Activated CD4-positive, alpha-beta T cell treated with anti-CD3 and anti-CD28 coated beads, Interleukin-2, amount 50 U/mL, for 48 hours (primary cell): ENCODE measurements at places on chromosomes 12 and 14.

- no peak for DNase-seq
Measured at GRCh38 chr12:89016970-89017778, 335.1 kb downstream of the DUSP6 start.

DNA sequence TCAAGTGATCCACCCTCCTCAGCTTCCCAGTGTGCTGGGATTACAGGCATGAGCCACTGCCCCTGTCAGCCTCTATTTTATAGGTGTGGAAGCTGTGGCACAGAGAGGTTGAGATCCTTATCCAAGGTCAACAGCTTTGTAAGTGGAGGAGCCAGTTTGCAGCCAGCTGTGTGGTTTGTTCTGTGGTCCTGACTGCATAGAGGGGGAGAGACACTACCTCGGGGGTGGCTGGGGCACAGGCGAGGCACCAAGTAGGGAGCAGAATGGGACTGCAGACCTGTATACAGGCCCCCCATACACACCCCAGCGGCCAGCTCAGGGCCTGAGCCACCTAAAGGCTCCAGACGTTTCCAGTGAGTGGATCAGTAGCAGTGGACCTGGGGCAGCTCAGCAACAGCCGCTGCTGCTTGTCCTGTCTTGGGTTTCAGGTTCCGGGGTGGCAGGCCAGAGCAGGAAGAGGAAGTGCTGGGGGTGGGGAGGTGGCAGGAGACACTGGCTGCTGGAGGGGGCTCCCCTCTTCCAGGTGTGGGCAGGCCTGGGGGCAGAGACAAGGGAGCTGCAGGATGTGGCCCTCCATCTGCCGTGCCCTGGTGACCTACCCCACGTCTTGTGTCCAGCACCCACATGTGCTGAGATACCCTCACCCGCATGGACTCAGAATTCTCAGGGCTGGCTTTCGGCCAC is 11.0 kb downstream of the ORAI1 start:
- peak; percentile 62 for DNase-seq

DNA sequence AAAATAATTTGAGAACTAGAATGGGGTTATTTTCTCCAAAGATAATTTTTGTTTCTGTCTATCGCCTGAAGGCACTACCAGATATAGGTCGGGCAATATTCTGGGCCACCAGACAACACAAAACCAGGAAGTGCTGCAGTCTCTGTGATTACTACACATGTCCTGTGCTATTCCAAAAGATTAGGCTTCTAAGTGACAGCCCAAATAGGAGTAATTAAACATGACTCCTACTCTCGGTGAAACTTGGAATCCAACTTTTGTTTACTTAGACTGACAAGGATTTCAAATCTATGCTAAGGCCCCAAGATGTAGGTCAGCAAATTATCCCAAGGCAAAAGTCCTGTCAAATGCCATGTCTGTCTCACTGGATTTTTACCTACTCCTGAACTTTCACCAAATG is 157.6 kb upstream of the LRFN5 start:
- no peak for DNase-seq

DNA sequence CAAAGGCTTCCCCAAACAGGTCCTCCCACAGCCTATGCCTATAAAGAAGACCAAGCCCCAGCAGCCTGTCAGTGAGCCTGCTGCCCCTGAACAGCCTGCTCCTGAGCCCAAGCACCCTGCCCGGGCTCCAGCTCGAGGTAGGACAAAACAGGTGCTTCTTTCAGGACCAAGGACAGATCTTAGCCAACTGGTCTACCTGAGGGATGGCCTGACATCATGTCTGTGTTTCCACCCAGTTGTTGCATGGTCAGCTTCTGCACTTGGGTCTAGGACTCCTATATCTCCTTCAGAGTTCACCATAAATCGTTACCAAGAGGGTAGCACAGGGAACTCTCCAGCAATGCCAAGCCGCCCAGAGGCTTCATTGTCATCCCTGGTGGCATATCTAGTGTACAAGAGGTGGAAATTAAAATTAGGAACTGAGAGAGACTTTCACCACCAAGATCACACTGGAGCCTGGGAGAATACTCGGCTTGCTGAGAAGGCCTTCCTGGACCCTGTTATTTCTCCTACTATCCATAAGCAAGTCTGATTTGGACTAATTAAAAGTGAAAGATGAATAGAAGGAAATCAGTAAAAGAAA is 38.2 kb upstream of the OAS1 start:
- DNase-seq: no peak

- no peak for DNase-seq
Measured at GRCh38 chr14:90368946-90369721, 27.7 kb upstream of the CALM1 start.

- no peak for DNase-seq
Measured at GRCh38 chr12:53686436-53686835, 10.6 kb upstream of the ATP5MC2 start.

GRCh38 chr12:56530390-56531055 is 8.9 kb downstream of the RBMS2 start:
- no peak for DNase-seq

DNA sequence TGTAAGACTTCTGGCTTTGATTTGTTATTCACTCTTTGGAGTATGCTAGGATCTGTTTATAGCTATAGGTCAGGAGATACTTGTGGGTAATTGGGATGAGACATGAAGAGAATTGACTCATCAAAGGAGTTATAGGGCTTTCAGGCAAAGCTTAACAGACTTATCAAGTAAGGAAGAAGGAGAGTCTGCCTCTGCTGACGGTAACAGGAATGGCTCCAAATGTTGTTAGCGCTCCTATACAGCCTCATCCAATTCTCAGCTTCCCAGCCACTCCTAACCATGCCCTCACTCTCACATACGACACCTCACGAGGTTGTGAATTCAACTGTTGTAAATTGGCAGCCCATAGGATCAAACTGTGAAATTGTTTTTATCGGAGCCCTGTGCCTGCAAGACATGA is 140.5 kb downstream of the KCNA5 start:
- no peak for DNase-seq

DNA sequence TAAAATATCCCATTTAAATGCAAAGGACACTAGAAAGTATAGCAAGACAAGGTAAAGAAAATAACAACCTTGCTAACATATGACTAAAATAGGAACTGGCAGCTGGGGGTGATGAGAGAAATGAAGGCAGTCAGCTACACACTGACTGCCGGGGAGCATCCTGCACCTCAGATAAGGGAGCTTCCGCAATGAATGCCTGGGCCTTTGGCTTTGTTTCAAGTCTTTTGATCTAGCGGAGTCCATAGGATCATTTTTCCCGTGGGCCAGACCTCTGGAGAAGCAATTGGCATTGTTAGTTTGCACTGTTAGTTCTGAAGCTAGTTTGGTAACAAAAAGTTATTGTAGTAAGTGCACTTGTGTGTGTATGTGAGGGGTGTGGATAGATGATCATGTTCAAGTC is 639.9 kb downstream of the DIO2 start:
- no peak for DNase-seq

GRCh38 chr12:17284873-17285272 is 678.9 kb upstream of the LMO3 start:
- DNase-seq: no peak

GRCh38 chr14:59241121-59241520 is 52.7 kb downstream of the DAAM1 start:
- DNase-seq: no peak

GRCh38 chr12:14290951-14291350 is 74.5 kb upstream of the ATF7IP start:
- DNase-seq: no peak

DNA sequence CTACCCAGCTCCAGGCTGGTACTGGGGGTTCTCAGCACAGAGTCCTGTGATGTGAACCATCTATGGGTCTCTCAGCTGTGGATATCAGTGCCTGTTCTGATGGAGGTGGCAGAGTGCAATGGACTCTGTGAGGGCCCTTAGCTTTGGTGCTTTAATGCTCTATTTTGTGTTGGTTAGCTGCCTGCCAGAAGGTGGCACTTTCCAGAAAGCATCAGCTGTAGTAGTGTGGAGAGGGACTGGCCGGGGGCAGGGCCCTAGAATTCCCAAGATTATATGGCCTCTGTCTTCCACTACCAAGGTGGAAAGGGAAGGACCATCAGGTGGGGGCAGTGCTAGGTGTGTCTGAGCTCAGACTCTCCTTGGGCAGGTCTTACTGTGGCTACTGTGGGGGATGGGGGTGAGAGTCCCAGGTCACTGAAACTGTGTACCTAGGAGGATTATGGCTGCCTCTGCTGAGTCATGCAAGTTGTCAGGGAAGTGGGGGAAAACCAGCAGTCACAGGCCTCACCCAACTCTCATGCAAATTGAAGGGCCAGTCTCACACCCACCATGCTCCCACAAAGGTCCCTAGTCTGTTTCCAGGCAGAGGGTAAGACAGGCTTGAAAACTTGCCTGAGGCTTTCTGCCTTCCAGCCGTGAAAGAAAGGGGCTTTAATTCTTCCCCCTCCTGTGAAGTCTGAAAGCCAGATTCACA is 878.1 kb downstream of the C12orf50 start:
- no peak for DNase-seq

- DNase-seq: no peak
Measured at GRCh38 chr12:101305226-101305779, 25.4 kb downstream of the UTP20 start.

- no peak for DNase-seq
Measured at GRCh38 chr12:58361056-58361455, 419.7 kb downstream of the ATP23 start.

DNA sequence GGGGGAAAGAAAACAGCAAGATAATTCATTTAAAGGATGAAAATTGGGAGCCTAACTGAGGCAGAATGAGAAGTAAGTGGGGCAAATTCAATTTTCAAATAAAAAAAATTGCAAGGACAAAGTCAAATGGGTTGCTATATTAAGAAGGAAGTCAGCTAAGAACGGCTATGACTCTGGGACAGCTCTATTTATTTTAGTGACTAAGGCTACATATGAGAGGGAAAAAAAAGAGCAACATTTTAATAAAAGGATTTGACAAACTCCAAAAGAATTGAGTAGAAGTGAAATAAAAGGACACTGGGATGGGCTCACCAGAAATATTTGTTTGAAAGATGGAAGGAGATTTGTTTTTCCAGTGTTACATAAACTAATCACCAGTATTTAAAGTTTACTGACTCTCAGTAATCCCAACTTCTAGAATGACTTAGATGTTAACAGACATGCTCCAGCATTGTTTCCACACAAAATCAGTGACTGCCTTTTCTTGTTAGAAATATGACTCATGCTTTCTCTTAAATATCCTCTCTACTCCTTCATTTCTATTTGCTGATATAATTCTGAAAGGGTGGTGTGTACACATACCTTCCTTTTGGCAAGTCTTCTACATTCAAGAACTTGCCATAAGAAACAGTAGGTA is 198.5 kb downstream of the SLC25A21 start:
- DNase-seq: no peak

GRCh38 chr12:93007544-93007943 is 78.4 kb upstream of the EEA1 start:
- no peak for DNase-seq

- DNase-seq: no peak
Measured at GRCh38 chr14:49778421-49778820, 10.5 kb downstream of the KLHDC2 start.

DNA sequence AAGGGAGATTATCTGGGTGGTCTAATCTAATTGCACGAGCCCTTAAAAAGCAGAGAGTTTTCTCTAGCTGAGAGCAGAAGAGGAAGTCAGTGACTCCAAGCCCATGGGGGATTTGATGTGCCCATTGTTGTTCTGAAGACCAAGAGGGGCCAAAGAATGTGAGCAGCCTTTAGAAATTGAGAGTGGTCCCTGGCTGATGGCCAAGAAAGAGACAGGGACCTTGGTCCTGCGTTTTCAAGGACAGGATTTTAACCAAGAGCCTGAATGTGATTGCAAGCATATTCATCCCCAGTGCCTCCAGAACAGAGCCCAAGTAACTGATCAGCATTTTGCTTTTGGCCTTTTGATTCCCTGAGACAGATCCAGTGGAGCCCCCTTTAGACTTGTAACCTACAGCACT is 1353.9 kb downstream of the AACS start:
- no peak for DNase-seq

GRCh38 chr12:86723326-86723725 is 467.1 kb upstream of the MGAT4C start:
- no peak for DNase-seq

DNA sequence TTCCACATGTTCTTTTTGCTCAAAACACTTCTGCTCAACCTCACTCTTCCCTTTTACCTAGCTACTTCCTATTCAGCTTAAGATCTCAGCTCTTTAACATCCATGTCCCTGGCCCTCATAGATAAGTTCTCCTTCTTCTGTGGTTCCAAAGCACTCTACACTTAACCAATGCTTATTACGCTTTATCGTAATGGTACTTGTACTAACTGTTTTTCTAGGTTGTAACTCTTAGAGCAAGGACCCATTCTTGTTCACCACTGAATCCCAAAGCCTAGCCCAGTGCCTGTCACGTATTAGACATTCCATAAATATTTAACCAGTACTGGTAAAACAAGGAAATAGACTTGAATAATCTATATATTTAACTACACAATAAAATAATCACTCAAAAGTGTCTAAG is 5.3 kb downstream of the SLC41A2 start:
- DNase-seq: no peak
